ENCODE measurements at places on chromosomes 7 and 10.

GRCh38 chr7:27165089-27165995 is at the start of gene HOXA9:
Gene HOXA9, minus strand, starts transcription at chr7:27165537. Its CDS starts 80 bp downstream, at chr7:27165457.
- DNase-seq, result peak; percentile 82

- DNase-seq, result peak; percentile 19
These were observed 21.8 kb downstream of the NET1 start for GRCh38 chr10:5434017-5434753.

DNA sequence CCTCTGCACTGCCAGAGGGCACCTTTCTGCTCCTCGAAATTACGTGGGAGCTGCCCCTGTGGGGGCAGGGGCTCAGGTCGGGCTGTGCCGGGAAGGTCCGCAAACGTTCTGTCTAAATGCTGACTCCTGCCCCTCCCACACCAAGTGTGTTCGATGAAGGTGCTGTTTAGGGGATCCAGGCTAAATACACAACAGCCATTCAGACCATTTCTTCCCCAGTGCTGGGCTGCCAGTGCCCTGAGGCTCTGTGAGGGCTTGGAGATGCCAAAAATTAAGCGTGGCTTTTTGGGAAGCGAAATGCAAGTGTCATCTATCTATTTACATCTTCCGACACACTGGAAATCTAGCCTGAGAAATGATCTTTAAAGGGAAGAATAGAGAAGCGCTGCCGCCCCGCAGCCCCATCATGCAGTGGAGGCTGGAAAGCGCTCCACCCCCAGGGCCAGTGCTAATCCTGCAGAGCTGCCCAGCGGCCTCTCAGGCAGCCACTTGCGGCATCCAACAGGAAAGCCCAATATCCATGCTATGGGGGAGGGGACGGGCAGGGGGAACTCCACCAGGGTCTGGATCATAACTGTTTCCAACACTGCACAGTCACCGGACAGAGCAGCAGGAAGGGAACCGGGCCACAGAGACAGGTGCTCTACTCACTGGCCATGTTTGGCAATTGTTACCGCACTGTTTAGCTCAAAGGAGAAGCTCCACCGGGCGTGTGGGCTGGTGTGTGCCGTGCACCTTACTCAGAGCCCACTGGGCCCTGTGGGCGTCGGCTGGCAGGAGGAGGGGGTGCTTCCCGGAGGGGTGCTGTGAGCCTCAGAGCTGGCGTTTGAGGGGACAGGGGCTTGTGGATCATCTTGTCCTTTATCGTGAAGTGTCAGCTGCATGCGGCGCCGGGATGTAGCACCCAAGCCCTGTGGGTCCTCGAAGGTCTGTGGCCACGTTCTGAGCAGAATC is 205.5 kb downstream of the DNAJB6 start:
- no peak for DNase-seq

DNA sequence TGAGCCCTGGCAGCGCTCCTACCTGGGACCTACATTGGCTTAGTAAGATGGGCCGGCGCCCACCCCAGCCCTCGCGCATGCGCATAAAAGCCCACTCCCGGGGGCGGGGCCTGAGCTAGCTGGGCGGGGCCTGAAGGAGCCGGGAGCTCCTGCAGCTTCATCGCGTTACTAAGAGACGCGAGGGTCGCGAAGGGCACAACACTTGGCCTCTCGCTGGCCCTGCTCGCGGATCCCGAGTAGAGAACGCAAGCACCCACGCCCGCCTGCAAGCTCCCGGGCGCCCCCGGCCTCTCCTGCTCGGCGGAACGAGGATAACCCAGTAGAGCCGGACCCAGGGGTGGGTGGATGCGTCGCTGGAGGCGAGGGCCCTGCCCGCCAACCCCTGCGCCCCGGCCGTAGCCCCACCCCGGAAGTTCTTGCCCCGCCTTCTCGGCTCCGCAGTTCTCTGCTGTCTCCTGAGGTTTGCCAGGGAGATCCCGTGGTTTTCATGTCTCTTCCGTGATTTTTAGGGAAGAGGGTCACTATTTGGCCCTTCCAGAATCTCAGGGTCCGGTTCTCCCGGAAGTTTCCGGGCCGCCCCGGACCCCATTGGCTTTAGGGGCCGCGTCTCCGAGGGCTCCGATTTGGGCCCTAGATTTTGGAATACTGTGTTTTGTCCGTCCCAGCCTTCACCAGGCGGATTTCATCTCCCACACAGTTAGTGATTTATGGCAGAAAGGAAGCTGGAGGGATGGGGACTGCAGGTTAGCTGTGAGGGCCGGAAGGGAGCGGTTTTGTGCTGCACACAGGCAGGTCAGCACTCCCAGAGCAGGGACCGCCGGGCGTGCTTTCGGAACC is at the start of gene MEIG1:
MEIG1 (plus strand) TSS at position 168 of the 837 bp plus-strand sequence. CDS start 7,081 bp downstream, outside the sequence.
- peak; percentile 95 for DNase-seq

DNA sequence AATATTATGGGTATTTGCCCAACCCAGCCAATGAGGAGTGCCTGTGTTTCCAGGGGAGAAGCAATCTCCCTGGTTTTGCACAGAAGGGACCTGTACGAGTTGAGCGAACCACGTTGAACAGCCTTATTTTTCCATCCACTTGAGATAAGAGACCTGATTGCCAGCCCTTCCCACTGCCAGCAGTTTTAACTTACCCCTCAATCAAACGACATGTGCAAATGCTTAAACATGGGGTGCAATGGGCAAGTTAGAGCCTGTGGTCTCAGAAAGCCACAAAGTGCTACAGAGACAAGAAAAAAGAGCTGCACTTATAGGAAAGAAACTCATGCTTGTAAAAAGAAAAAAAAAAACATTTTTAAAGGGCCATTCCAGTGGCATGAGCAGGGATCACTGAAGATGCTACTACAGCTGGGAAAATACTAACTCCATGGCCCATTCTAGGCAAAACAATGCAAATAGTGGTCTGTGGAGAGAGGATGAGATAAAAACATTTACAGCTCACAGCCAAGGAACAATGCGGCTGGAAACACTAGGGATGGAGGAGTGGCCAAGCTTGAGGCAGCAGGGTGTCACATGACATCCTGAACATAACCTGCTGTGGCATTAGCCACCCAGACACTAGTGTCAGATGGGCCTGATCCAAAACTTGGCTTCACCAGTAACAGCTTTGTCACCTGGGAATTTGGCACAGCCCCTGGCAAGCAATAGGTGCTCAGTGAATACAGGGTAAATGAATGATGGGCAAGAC is 162.8 kb downstream of the ELMO1 start:
- no peak for DNase-seq

- DNase-seq, result no peak
These were observed 173.6 kb downstream of the CDCA7L start for GRCh38 chr7:21771906-21772610.

- DNase-seq, result no peak
These were observed 15.4 kb upstream of the CSGALNACT2 start for GRCh38 chr10:43122826-43123225.

DNA sequence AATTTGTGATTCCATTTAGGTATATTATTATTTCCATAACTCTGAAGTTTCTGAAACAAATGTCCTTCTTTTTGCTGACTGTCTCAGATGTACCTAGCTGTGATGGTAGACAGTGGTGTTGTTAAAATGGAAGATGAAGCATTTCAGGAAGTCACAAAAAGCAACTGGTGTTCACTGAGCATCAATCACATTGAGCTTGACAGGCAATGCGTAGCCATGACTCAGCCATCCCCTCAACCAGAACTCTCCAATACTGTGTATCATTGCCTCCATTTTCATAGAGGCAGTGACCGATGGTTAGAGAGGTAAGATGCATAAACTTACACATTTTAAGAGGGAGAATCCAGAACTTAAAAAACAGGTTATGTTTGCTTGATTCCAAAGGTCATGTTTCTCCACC is 434.0 kb downstream of the INHBA start:
- DNase-seq, result no peak

DNA sequence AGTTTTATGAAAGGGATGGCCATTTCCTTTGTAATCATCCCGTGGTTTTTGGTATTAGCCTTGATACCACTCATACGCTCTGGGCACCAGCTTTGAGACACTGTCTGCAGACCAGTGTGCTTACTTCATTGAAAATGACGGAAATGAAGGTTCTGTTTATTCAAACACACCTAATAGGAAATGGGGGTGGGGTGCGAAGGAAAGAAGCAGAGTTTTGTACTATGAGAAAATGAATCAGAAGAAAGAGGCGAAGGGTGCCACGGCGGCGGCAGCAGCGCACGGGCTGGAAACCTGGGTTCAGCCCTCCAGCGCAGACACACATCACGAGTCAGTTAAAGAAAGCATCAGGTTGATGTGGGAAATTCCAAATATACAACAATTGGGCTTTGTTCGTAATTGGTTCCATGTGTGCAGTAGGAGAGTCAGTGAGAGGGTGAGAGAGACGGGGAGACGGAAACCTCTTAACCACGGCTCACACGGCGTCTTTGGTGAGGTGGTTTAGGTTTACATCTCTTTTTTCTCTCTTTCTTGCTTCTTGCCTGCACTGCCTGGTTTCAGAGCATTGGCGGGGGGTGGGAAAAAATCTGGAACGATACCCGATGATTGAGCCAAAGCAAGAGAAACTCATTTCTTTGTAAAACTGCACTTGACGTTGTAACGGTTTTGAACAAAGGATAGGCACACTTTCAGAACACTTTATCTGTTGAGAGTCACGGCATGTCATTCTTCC is 321.2 kb downstream of the FRMD4A start:
- no peak for DNase-seq

DNA sequence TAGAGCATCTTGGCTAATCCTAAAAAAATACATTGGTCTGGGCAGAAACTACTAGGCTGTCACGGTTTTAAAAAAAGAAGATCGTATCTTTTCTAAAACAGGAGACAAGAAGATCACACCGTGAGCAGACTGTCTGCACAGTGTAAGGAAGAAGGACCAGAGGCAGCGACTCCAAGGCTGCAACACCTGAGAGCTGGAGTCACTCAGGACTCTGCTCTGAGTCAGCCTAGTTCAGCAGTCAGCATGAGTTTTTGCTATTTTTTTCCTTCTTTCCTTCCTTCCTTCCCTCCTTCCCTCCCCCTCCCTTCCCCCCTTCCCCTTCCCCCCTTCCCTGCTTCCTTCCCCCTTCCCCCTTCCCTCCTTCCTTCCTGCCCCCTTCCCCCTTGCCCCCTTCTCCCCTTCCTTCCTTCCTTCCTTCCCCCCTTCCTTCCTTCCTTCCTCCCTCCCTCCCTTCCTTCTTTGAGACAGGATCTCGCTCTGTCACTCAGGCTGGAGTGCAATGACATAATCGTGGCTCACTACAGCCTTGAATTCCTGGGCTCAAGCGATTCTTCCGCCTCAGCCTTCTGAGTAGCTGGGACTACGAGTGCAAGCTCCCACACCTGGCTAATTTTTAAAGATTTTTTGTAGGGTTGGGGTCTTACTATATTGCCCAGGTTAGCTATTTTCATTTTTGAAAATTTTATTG is 24.4 kb downstream of the BAG3 start:
- DNase-seq, result no peak

- DNase-seq, result no peak
These were observed 41.5 kb upstream of the DMTF1 start for GRCh38 chr7:87110778-87111177.

DNA sequence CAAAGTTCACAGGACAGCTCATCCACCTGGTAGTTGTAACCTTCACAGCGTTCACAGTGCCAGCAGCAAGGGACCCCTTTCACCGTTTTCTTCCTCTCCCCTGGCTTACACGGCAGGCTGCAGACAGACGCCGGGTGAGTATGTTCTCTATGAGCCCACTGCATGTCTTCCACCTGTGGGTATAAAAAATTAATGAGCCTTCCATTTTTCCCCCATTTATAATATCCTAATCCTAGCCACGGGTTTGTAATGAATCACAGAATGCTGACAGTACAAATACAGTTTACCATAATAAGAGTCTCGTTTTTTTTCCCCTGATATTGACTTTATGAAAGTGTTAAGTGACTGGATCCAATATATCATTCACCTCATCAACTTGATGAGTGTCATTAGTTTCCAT is 719.0 kb downstream of the GRM8 start:
- no peak for DNase-seq

DNA sequence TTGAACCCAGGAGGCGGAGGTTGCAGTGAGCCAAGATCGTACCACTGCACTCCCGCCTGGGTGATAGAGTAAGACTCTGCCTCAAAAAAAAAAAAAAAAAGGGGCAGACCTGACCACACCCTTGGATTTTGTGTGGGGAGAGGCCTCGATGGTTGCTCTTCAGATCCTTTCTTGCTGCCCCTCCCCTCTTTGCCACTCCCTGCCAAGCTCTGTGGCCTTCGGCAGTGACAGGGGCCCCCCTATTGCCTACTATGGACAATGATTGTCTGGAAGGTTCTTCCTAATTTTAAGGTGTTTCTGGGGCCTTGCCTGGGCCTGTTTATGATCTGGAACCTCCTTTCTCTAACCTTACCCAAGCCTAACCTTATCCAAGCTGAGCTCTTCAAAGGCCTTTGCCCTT is 795 bp downstream of the PRF1 start:
- no peak for DNase-seq

- no peak for DNase-seq
These were observed 26.3 kb upstream of the AKR1B1 start for GRCh38 chr7:134485203-134485602.

DNA sequence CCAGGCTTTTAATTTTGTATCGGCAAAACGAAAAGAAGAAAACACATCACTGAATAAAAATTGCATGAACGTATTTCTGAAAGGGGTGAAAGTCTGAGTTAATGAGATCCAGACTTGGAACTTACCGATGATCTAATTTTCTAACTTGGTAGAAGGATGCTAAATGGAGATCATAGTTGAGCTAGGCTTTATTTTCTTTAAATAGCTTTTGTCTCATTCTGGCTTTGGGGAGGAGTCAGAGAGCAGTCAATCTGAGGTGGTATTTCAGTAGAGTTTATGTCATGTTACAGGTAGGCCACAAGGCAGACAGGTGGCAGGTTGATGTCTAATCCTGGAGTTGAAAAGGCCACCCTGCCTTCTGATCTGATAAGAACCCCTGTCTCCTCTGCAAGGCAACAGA is 161.9 kb downstream of the KIAA1217 start:
- DNase-seq, result no peak

DNA sequence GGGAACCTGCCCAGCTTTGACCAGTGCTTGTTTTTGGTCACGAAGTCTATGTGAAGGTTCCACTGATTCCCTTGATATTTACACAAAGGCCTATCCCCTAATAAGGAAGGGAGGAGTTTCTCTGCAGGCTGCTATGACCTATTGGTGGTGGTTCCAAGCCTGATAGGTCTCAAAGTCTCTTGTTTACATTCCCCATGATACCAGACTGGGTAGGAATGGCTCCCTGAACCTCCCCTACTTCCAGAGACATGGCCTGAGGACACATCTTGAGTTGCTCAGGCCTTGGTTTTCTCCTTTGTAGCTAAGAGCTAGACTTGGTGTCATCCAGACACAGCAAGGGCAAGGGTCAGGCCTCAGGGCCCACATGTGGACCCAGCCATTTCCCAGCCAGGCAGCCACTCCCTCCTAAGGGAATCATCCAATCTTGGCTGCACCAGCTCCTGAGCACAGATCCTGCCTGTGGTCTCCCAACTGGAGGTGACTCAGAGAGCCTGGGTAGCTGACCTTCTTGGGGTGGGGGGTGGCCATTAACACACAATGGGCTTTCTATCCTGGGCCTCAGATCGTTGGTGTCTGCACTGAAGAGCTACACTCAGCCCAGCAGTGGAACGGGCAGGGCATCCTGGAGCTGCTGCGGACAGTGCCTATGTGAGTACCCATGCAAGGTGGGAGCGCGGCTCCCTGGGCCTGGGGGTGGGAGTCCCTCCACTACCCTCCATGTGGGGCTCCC is 51.0 kb upstream of the TRIM8 start:
- no peak for DNase-seq

All from HTR-8/SVneo (cell line).